ENCODE measurements at places on chromosomes 5 and 9. TPM values are rescaled to one million over a fixed set of nuclear protein-coding genes. Genes with fewer than 3 reads are reported as not detected.

The PAPPA gene
- total RNA-seq: 1.6 TPM

The CARTPT gene
- total RNA-seq: not detected

The PTPRD gene
- 107 TPM for total RNA-seq

The CEMIP2 gene
- total RNA-seq: 106 TPM

The NME5 gene
- total RNA-seq: 1.0 TPM

The SETX gene
- 38.7 TPM for total RNA-seq

The TAF1L gene
- not detected for total RNA-seq

The ACER2 gene
- 15.3 TPM for total RNA-seq

The ZNF484 gene
- total RNA-seq: 5.1 TPM

The C5orf22 gene
- total RNA-seq: 28.9 TPM

The PCDHGC3 gene
- 16.0 TPM for total RNA-seq

The C9 gene
- not detected for total RNA-seq

The IL5 gene
- total RNA-seq: not detected

The SCAMP1 gene
- 38.5 TPM for total RNA-seq

The GFI1B gene
- 1.3 TPM for total RNA-seq

The EPB41L4A gene
- 10.2 TPM for total RNA-seq

The FREM1 gene
- 0.43 TPM for total RNA-seq

Data from left colon (tissue), 2 donors.